Glutamatergic neuron (in vitro differentiated cells): ENCODE measurements at places on chromosomes 1 and 21.

GRCh38 chr1:109996476-109996875 lies 11.9 kb downstream of the AHCYL1 start:
- no peak for DNase-seq

- no peak for DNase-seq
Observed at GRCh38 chr1:172764378-172764777, 105.5 kb downstream of the FASLG start.

DNA sequence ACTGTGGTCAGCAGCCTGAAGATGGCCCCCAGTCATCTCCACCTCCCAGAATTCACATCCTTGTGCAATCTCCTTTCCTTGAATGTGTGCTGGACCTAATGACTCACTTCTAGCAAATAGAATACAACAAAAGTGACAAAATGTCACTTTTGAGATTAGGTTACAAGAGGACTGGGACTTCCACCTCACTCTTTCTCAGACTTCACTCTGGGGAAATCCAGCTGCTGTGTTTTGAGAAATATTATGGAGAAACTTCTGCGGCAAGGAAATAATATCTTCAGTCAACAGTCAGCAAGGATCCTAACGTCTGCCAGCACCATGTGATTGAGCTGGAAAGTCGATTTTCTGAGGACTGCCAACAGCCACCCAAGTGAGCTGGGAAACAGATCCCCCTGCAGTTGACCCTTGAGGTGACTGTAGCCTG lies 70.5 kb upstream of the GADD45A start:
- no peak for DNase-seq

DNA sequence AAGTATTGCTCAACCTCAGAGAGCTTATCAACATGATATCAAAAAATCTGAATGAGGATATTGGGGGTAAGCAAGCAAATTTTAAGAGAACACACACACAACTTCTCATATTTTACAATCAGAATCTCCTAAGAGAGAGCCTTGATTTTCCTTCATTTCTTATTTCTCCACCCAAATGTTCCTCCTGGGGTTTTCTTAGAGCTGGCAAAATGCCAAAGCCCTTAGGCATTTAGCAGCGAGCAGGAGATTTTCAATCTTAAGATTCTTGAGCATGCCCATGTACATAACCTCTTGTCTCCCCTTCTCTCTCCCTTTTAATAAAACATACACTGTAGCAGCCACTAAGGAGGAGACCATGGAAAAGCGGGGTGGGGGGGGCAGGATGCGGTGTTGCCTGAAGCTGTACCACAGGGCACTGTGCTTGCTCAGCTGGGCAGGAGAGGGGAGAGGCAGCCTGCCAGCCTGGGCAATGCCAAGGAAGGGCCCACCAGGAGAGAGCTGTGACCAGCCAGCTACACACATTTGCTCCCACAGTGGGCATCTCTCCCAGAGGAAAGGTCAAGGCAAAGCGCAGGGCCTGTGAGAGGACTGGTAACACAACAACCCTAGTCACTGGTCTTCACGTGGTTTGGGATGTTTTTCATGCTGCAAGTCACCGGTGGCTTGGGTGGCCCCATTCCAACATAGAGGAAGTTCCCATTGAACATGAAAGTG lies 4.3 kb downstream of the BRINP2 start:
- DNase-seq, result no peak

GRCh38 chr1:202966006-202966898 lies 805 bp downstream of the CYB5R1 start:
- DNase-seq, result no peak

GRCh38 chr1:92408825-92409224 lies 77.9 kb downstream of the GFI1 start:
- no peak for DNase-seq

GRCh38 chr1:36536727-36537126 lies 54.0 kb upstream of the CSF3R start:
- no peak for DNase-seq

GRCh38 chr21:43913928-43914327 lies 48.9 kb downstream of the AGPAT3 start:
- no peak for DNase-seq

GRCh38 chr1:97209381-97209957 lies 487.9 kb downstream of the PTBP2 start:
- DNase-seq, result no peak

- DNase-seq, result peak; percentile 28
Observed at GRCh38 chr1:88890791-88891317, 513 bp downstream of the GTF2B start.

DNA sequence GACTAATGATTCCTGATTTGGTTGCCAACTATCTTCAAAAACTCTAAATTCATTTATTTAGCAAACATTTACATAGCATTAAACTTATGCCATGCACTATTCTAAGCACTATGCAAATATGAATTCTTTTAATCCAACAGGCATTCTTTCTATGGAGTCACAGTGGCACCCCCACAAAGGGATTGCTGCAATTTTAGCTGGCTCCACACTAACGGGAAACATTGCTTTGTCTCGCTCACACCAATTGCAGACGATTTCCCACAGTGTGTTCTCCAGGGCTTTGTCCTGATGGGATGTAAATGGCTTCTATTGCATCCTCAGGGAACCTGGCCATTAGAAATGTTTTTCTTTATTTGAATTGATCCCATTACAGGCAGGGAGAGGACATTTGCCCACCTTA lies 259.1 kb downstream of the BARHL2 start:
- DNase-seq, result peak; percentile 27

GRCh38 chr1:46466477-46467182 lies 23.0 kb upstream of the DMBX1 start:
- peak; percentile 62 for DNase-seq

DNA sequence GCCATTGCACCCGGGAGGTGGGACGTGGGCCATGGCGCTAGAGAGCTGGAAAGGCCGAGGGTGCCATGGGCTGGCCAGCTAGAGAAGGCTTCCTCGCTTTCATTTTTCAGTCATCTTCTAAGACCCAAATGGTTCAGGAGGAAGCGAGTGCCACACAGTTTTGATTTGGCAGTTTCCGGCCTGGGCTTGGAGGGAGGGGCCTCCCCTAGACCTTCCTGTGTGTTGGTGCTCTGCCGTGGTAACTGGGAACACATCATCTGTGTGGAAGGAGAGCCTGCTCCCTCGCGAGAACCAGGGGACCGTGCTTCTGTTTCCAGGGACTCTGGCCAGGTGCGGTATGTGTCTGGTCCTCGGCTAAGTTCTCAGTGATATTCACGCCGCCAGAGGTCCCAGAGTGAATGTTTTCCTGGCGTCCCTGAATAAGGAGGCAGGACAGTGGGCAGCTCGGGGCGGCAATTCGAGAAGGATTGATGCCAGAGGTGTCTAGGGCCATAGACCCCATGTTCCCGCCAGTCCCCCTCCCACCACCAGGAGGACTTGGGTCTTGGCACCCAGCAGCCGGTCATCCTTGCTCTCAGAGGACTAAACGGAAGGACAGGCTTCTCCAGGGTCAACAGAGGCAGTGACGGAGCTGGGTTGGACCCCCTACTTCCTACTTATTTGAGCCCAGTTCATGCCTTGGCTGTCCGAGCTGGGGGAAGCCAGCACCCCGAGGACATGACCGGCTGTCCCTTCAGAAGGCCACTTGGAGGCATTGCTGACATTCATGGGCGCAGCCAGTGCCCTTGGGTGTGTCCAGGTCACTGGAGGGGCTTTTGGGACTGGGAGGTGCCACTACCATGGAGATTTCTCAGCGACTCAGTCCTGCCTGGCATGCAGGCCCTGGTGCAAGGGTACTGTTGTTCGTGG lies 2.7 kb upstream of the NPHP4 start:
- peak; percentile 10 for DNase-seq

DNA sequence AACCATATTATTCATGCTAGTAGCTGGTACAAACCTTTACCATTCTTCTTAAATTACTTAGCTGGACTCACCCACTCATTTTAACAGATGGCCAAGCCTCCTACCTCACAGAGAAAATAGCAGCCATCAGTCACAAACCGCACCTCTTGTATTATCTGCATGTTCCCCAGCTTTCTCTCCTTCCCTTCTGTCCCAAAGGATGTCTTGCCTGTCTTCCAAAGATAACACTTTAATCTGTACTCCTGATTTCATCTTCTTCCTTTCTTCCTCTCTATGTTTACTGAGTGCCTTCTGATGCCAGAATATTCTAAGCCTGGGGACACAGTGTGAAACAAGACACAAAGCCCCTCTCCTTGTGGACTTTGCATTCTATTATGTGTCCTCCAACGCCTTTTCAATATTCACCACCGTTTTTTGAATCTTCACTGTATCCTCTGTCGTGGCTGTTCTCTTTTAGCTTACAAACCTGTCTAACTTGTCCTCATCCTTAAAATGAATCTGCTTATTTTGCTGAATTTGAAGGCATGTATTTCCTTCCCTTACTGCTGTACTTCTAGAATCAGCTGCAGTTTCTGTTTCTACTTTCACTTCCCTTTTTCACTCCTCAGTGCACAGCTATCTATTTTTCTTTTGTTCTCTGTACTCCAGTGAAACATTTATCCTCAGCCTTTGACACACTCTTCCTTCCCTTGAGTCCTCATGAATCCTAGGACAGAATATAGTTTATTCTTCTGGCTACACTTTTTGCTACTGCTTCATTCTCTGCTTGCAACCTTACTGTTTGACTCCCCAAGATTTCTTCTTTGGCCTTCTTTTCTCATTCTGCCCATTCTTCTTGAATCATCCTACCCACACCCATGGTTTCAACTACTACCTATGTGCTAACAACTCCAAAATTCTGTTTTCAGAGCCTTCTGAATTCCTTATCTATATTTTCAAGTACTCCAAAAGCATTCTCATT lies 216.9 kb upstream of the SAMSN1 start:
- DNase-seq, result no peak

- DNase-seq, result no peak
Observed at GRCh38 chr1:244952280-244952933, 88.1 kb upstream of the HNRNPU start.

DNA sequence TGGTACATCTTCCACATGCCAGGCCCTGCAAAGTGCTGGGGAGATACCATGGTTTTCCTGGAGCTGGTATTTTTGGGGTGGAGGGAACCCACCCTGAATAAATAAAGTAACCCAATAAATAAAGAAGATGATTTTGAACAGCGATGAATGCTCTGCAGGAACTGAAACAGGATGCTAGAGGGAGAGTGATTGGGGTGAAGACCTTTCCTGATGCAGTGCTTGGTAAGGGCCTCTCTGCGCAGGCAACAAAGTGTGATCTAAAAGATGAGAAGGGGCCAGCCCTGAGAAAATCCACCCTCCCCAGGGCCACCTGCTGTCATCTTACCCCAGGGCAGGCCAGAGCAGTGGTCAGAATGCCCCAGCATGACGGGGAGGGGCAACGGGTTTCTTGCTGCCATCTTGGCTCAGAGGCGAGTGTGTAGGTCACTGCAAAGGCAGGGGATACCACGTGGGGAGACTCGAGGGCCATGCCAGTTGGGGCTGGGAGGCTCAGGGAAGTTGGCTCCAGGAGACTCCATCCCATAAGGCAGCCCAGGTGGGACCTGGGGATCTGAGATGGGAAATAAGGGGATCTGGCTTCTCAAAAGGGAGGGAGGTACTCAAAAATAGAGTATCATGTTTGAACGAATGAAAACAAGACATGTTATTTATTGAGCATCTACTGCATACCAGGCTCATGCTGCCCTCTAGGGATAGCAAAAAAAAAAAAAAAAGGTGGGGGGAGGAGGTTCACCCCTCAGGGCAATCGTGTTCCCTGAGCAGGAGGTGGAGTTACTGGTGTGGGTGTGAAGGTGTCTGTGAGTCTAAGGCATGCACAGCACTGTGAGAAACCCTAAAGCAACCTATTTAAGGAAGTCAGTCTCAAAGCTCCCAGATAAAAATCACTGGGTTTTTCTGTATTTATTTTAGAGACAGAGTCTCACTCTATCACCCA lies 2.8 kb downstream of the SRARP start:
- no peak for DNase-seq

DNA sequence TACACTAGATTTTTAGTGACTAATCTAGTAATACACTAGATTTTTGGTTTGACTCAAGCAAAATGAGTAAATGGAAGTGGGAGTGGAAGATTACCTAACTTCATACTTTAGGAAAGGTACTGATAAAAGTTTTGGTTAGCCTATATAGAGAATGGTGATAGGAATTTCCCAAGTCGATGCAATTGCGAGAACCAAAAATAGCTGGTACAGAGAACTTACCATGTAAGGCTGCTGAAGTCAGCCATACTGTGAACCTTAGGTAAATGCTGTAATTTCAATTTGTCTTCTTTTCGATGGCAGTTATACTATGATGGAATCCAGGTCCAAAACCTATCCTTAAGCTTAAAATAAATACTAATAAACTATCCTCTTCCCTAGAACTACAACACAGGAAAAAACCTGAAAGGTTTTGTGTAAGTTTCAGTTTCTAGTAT lies 4.6 kb downstream of the PNRC2 start:
- no peak for DNase-seq

GRCh38 chr1:233113009-233113879 lies 162.8 kb downstream of the NTPCR start:
- no peak for DNase-seq

DNA sequence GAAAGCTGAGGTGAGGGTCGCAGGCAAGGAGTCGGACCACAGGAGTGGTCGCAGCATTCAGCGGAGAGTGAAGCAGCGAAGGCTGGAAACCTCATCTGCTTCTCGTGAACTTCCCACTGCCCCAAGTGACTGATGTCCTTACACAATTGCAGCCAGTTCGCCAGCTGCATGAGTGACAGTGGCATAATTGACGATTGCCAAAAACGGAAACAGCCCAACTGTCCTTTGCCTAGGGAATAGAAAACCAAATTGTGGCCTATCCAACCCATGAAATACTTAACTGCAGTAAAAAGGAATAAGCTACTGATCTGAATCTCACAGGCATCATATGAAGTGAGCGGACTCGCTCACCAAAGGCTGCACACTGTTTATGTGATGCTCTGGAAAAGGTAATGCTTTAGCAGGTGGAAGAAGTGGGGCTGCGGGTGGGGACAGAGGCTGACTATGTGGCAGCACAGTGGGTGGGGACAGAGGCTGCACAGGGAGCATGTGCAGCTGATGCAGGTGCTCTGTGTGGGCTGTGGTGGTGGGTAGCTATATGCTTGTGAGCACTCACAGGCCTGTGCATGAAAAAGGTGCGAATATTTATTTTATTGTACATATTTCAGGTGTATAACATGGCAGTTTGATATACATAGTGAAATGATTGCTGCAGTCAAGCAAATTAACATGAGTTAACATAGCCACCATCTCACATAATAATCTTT lies 4.2 kb upstream of the NLRP3 start:
- no peak for DNase-seq

- no peak for DNase-seq
Observed at GRCh38 chr1:12634696-12635202, 9.1 kb upstream of the AADACL4 start.

- no peak for DNase-seq
Observed at GRCh38 chr1:161089938-161090337, 580 bp upstream of the NECTIN4 start.

DNA sequence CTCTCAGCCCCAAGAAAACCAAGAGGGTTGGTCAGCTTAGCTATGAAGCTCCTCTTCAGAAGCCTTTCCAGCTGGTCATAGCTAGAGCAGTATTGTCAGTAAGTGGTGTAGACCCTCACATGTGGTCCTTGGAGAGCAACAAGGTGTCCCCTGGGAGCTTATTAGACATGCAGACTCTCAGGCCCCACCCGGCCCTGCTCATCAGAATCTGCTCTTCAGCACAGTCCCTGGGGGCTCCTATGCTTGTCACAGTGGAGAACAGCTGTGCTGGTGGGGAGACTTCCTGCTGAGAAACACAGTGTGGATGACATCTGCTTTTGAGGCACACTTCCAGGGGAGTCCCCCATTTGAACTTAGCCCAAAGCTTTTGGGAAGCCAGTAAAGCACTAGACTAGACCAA lies 21.9 kb upstream of the NEK2 start:
- no peak for DNase-seq

- no peak for DNase-seq
Observed at GRCh38 chr1:151713044-151713443, 3.6 kb downstream of the CELF3 start.

- no peak for DNase-seq
Observed at GRCh38 chr1:119740261-119740660, 28.4 kb downstream of the HMGCS2 start.

GRCh38 chr1:93938461-93939145 lies 29.4 kb upstream of the GCLM start:
- DNase-seq, result no peak
